ENCODE measurements at places on chromosomes 6 and 20. TPM values are rescaled to one million over a fixed set of nuclear protein-coding genes. Genes with fewer than 3 reads are reported as not detected.

DNA sequence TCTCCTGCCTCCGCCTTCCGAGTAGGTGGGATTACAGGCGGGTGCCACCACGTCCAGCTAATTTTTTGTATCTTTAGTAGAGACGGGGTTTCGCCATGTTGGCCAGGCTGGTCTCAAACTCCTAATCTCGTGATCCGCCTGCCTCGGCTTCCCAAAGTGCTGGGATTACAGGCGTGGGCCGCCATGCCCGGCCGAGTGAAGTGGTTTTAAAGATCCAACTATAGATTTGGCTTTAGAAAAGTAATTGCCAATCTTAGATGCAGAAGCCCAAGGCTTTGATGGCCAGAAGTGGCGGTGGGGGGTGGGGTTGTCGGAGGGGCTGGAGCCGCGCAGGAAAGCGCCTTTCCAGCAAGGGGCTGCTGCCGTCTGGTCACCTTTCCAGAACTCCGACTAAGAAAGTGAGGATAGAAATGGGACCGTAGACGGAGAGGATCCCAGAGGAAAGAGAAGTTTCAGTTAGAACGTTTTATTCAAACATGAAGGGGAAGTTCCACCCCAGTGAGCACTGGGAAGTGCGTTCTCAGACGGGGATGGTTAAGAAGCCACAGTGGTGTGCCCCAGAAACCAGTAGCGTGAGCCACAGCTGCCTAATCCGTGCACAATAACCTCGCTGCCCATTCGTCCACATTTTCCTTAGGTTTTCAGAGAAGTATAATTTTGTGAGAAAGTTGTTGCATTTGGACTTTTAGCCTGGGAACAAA lies 69.7 kb downstream of the DLL1 start:
- no peak for DNase-seq

RNF144B gene
- total RNA-seq = 24.2 TPM

- DNase-seq = no peak
Observed at GRCh38 chr6:32941214-32941768, 463 bp upstream of the HLA-DMB start.

DNA sequence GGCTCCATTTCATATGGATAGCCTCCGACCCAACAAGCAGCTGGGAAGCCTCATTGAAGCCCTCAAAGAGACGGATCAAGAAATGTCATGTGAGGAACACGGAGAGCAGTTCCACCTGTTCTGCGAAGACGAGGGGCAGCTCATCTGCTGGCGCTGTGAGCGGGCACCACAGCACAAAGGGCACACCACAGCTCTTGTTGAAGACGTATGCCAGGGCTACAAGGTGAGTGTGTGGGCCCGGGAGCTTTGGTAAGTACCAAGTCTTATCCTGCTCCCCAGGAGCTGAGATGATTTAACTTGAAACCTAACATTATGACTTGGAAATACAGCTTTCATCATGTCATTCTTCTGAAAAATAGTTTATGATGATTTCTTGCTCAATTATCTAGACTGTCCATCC lies 4.1 kb downstream of the TRIM38 start:
- no peak for DNase-seq

DNA sequence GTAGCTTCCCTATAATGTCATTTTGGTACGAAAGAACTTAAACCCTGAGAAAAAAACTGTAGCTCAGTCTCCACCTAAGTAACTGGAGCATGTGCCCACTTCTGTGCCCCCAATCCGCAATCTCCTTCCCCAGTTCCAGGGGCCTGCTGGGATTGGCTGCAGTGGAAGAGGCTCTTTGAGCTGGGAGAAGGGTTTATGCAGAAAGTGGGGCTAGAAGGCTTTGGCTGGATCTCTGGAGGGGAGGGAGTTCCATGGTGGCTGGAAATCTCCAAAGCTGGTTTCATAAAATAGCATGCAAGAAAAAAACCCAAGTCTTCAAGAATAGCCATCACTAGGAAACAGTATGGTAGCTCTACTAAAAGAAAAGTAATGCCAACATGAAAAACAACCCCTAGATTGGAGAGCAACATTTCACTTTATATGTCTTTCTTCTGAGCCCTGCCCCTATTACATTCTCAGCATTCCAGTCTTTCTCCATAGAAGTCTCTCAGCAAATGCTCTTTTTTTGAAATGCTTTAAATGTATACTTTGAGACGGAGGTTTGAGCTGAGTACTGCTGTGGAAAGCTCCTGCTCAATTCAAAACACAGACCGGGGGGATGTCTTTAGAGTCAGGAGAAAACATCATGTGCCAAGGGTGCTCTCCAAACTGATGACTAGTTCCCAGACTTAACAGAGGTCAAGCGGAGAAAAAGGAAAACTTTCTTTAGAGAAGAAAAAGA lies 36.0 kb upstream of the FOXO3 start:
- no peak for DNase-seq

DNA sequence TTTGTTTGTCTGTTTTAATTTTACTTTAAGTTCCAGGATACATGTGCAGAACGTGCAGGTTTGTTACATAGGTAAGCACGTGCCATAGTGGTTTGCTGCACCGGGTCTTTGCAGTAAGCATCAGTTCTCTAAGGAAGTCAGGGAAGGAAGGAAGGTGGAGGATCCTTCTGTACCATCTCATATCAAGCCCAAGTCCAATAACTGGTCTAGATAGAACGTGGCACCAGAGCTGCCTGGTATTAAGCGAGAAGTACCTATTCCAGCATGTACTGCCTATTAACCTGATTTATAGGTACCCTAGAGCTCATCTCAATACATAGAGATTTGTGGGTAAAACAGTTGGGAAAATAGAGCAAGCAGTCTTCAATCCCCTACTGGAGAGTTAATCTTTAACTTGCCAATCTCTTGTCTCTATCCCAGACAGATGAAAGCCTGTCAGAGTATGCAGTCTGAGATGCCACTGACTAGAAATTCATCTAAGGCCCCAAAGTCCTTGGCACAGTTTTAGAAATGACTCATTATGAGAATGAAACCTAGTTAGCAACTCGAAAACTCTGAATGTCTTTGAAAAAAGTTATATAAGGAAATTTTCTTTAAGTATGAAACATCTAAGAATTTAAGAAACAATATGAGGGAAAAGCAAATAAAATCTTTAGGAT lies 144.9 kb downstream of the TFAP2A start:
- no peak for DNase-seq

ITCH gene
- 66.2 TPM for total RNA-seq

DNA sequence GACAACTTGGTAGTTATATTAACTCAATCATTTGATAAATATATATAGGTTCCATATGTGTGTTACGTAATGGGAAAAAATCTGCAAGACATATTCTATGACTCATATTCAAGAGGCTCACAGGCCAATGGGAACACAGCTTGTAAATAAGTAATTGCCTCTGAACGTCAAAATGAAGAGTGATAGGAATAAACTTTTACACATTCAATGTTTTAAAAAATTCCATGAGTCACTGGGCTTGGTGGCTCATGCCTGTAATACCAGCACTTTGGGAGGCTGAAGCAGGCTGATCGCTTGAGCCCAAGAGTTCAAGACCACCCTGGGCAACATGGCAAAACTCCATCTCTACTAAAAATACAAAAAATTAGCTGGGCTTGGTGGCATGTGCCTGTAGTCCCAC lies 209.4 kb upstream of the MCHR2 start:
- no peak for DNase-seq

TNXB gene
- 146 TPM for total RNA-seq

GRCh38 chr6:55449225-55449624 lies 122.0 kb downstream of the GFRAL start:
- no peak for DNase-seq

DNA sequence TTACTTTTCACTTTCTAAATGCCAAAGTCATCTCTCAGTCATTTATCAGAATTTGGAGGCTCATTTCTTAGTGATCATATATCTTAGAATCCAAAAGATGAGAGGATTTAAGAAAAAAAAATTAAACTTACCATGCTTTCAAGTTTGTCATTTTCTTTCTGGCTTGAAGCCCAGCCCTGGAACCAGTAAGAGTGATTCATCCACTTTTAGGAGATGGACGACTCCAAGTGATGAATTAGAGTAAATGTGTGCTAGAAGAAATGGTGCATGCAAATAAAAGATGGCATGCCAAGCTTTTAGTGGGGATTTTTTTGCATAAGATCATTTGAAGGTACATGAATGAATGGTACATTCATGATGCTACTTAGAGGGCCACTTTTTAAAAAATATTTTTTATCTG lies 20.1 kb downstream of the PLCB1 start:
- DNase-seq = no peak

GRCh38 chr20:49508435-49509199 lies 26.1 kb upstream of the KCNB1 start:
- no peak for DNase-seq

SLC22A3 gene
- 48.4 TPM for total RNA-seq

- no peak for DNase-seq
Observed at GRCh38 chr6:136334465-136334846, 44.8 kb upstream of the BCLAF1 start.

PRICKLE4 gene
- total RNA-seq = 3.5 TPM

HUS1B gene
- total RNA-seq = 2.4 TPM

GRCh38 chr20:25040438-25040831 lies 17.5 kb downstream of the ACSS1 start:
- peak; percentile 68 for DNase-seq

SNAI1 gene
- 10.4 TPM for total RNA-seq

DNA sequence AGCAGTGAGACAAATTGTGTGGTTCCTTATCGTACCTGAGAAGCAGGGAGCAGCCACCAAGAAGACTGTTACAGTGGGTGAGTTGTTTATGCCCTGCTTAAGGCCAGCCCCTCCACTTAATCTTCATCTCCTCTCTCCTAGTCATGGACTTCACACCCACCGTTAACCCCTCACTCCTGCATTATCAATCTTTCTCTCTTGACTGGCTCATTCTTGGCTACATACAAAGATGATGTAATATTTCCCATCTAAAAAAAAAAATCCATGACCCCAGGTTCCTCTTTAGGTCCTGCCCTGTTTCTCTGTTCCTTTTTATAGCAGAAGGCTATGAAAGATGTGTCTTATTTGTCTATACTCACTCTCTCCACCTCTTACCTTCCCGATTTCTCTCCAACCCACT lies 72.4 kb downstream of the SHLD1 start:
- DNase-seq = no peak

DNA sequence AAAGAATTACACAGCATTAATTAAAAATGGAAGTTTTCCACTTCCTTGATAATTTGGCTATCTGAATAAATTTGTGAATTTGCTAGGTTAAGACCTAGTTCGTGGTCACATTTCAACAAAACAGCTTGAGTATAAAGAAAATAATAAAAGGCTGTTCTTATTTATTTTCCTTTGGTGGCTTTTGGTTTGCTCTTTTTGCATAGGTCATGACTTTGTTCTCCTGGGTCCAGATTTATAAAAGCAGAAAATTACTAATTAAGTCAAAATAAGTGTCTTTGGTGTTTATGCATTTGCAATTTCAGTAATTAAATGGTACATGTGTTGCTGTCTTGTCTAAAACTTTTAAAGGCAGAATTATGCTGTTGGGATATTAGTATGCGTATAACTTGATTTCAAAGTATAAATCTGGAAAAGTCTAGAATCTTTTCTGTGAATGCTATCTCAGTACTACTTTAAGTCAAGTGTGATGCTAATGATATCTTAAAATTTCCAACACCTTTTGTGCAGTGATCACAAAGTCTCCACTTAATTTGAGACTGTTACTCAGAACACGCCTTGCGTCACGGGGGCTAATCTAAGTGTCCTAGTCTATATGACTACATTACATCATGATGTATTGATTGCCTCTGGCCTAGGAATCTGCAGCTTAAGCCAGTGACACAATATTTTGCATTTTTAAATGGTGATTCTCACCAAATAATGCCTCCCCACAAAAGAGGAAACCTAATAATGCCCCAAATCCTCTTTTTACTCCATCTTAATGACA lies 41.0 kb downstream of the GNAS start:
- DNase-seq = peak; percentile 51

DNA sequence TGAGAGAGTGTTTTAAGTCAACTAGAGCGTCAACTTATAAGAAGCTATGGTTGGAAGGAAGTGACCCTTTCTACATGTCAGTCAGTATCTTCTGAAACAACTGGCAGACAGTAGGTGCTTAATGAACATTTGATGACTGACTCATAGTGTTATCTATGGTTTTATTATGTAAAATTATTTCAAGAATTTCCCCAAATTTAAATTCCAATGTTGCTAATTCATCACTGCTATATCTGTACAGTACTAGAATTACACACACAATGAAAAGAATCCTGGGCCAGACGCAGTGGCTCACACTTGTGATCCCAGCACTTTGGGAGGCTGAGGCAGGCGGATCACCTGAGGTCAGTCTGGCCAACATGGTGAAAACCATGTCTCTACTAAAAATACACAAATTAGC lies 721.4 kb upstream of the FLRT3 start:
- DNase-seq = no peak

DNA sequence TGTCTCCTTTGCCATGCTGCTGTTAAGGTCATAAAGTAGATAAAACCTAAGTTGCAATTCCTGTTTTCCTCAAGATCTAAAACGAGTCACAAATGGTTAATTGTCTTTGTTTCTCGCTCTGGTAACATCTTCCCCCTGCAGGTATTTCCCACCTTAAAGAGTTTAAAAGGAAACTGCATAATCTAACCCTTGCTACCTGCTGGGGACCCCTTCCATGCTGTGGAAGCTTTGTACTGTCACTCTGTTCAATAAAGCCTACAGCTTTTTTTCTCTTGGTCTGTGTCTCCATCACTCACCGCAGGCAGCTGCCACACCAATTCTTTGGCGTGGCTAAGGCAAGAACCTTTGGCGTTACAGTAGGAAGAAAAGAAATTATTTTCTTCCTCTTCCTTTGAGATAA lies 117.7 kb upstream of the GJE1 start:
- no peak for DNase-seq

DNA sequence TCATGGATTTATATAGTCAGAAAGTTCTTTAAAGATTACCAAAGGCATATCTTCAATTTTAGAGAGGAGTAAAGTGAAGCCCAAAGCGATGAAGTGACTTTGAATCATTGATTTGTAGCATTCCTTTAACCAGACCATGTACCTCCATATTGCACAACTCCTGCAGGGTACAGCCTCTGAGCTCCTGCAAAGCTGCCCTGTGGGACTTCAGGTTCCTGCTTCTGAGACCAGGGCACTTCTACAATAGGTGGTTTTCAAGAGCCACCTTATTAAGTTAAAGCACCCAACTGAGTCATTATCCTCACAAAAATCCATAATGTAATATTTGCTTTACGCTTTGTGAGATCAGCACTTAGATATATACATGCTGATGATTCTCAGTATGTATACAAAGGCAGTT lies 270.7 kb upstream of the RGS17 start:
- DNase-seq = no peak

DNA sequence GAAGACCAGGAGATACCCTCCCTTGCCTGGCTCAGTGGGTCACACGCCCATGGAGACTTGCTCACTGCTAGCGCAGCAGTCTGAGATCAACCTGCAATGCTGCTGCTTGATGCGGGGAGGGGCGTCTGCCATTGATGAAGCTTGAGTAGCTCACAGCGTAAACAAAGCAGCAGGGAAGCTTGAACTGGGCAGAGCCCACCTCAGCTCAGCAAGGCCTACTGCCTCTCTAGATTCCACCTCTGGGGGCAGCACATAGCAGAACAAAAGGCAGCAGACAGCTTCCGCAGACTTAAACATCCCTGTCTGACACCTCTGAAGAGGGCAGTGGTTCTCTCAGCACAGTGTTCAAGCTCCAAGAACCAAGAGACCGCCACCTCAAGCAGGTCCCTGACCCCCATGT lies 271.3 kb downstream of the ESR1 start:
- no peak for DNase-seq

SOX18 gene
- 43.2 TPM for total RNA-seq

RALGAPB gene
- 41.3 TPM for total RNA-seq
